Hippocampal formation (tissue), 2 donors: ENCODE measurements at places on chromosomes 5 and 9.
A peak's percentile ranks its signal among the peaks of the same experiment; 100 is the strongest.

DNA sequence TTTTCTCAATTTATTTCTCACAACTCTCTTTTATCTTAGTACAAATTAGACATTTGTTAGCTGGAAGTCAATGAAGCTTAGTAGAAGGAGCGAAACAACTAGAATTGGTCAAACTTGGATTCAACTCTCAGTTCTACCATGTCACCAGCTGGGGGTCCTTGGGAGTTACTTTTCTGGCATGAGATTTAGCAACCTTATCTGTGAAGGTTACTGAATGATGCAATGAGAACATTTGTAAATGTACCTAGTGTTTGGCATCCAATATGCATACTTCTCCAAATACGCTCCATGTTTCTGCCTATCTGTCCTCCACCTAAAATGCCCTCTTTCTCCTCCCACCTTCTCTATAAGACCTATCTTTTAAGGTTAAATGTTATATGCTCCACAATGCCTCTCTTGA is 6.3 kb downstream of the HNRNPA0 start:
- DNase-seq: no peak

- DNase-seq: no peak
Measured at GRCh38 chr5:168214886-168215285, 76.6 kb upstream of the WWC1 start.

GRCh38 chr9:91714020-91714806 is 235.8 kb downstream of the ROR2 start:
- DNase-seq: peak; percentile 5

DNA sequence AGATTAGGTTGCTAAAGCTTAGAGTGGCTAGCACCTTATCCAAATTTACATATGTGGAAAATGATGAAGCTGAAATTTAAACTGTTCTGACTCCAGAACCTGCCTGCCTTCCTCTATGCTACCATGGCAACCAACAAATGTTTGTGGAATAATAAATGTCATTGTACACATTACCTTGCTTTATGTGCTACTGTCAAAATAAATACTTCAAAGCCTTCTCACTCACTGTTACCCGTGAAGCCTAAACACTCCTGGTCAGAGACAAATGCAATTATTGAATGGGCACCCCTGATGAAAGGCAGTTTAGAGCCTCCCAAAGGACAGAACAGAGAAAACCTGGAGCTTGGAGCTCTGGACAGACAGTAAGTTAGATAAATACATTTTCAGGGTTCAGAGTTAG is 158.6 kb downstream of the FAM114A2 start:
- DNase-seq: no peak

GRCh38 chr5:176180781-176181180 is 57.4 kb upstream of the SIMC1 start:
- no peak for DNase-seq

GRCh38 chr5:139275536-139275935 is 18.0 kb upstream of the MATR3 start:
- no peak for DNase-seq

DNA sequence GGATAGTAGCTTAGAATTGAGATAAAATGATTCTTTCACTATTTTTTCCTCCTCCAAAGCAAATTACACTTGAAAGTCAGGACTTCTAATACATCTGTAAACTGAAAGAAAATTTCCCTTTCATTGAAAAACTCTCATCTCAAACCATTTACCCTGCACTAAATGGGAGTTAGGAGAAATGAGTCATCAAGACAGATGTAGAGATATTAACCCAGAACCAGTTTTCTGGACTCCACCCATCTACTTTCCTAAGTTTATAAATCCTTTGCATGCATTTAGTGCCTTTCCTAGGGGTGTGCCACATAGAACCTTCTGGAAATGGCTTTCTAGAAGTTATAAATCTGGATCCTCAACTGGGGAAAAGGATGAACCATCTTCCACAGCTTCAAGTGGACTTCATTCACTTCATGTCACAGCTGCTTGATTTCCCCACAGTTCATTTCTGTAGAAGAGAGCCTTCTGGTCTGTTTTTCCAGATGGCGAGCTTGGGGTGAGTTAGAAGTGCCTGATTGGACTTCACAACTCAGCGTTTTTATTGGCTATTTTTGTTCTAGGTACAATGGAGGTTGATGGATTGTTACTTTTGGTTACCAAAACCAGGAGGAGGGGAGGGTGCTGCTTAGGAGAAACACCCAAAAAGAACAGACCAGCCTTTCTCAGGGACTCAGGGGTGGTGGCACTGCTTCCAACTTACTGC is 72.5 kb upstream of the GPR151 start:
- DNase-seq: no peak

GRCh38 chr5:84032324-84032723 is 311.7 kb upstream of the HAPLN1 start:
- DNase-seq: no peak

DNA sequence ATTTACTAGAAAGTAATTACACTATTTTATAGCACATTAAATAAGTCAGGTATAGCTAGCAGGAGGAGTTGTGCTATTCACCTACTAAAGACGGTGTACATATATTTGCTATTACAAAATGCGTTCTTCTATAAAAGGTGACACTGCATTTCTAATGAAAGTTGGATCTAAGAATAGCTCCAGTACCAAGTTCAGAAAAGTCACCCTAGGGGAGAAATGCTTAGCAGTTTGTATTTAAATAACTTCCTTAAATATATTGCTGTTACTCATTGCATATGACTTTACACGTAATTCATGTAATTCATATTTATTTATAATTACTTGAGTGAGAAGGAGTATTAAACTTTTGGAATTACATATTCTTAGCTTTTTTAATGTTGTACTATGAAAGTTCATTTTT is 7.0 kb upstream of the SUB1 start:
- DNase-seq: no peak

- peak; percentile 49 for DNase-seq
Measured at GRCh38 chr5:77847814-77848290, 71.7 kb upstream of the TBCA start.

DNA sequence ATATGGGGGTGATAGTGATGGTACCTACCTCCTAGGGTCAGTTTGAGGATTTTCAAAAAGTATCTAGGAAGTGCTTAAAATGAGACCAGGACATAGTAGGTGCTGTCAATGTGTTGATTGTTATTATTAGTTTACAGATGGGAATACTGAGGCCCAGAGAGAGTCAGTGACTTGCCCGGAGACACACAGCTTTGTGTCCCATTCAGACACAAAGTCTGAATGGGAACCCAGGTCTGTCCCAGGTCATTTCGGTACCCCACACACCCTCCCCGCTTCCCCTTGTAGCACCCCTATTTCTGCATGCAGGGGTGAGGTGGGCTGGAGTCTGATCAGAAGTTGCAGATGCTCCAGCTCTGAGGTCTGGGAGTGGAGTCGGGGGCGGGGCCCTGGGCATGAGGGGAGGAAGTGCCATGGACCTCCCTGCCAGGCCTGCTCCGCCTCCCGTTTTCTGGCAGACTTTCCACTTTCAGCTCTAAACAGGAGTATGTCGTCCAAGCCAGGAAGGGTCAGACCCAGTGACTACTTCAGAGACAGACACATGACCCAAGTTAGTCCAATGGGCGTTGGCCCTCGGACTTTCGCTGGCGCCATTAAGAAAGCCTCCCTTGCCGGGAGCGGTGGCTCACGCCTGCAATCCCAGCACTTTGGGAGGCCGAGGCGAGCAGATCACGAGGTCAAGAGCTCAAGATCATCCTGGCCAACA is 3.2 kb upstream of the DBN1 start:
- DNase-seq: no peak

DNA sequence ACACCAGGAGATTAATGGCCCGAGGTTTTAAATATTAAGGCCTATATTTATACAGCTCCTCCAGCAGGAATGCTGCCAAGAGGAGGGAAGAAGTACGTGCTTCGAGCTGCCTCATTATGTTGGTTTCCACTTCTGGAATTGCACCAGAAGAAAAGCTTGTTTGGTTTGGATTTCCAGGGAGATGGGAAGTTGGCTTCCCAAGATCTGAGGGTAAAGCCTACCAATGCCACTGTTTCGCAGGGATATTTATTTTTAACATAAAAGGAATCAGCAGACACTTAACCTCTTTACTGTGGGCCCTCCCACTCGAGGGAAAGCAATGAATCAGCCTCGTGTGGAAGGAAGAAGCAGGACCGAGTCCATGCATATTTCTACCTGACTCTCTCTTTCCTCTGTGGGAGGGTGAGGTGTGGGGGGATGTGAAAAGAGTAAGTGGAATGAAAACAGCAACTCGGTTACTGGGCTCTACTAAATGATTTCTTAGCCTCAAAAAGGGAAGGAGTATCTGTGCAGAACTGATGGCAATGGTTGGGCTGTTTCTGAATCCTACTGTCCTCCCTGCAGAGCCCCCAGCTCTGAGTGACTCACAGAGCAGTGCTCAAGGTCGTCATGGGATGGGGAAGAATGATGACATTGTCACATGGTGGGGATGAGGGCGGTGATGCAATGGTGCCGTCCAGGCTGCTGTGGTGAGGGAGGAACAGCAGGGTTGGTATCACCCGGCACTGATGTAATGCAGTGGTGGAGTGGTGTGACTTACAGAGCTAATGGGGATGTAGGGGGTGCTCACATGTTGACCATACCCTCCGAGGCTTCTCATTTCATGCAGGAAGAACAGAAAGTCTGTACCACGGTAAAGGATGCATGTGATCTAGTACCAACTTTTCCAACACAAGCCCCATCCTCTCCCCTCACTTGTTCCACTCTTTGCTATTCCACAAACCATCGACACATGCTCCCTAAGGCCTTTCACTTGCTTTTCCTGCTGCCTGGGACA is 215.0 kb upstream of the PANK3 start:
- DNase-seq: no peak

DNA sequence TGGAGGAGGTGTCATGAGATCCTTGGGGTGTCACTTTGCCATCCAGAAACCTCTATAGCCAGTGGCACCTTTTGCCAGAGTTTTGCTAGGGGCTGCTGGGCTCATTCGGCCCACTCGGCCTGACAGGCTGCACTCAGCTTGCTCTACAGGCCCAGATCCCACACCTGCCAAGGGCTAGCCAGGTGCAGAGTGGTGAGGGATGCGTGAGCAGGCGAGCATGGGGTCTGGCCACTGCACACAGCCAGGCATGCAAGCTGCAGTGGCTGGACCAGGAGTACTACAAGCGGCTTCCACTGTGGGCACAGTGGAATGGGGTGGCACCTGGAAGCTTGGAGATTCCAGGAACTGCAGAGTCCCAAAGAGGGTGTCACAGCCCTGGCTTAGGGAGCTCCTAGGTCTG is 372.7 kb downstream of the CHSY3 start:
- no peak for DNase-seq

DNA sequence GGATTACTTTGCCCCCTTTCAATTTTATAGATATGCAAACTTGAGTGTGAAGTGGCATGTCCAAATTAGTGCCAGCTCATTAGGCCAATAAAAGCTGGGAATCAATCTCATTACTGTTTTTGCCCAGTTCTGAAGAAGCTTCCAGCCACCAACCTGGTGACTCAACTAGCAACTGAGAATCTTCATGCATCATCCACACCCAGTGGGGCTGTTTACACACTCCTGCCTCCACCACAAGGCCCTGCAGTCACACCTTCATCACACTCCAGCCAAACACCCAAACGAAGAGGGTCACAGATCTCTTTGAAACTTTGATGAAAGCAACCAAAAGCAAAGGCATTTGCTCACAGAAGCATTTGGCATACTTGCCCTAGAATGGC is 41.3 kb upstream of the S1PR3 start:
- DNase-seq: no peak

DNA sequence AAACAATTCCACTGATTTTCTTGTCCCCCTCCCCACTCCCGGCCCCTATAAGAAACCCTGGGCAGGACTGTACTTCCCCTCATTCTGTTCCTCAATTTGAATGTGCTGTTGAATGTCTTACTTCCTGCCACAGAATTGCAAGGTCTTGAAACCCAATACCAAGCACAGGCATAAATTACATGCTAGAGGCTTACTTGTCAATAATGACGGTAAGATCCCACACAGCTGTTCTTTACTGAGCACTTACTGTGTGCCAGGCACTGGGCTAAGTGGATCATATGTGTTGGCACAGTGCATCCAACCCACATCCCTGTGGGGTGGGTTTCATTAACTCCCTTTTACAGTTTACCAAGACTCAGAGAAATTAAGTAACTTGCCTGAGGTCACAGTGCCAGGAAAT is 63.4 kb downstream of the MVB12B start:
- no peak for DNase-seq

- no peak for DNase-seq
Measured at GRCh38 chr9:27108981-27109541, at the start of gene TEK. Gene TEK, plus strand, starts transcription at chr9:27109225. Its CDS starts 366 bp downstream, at chr9:27109591.
